ENCODE measurements at places on chromosomes 5 and 9.

GRCh38 chr5:170522211-170523141 lies 18.7 kb downstream of the KCNIP1 start:
- DNase-seq = peak; percentile 83

DNA sequence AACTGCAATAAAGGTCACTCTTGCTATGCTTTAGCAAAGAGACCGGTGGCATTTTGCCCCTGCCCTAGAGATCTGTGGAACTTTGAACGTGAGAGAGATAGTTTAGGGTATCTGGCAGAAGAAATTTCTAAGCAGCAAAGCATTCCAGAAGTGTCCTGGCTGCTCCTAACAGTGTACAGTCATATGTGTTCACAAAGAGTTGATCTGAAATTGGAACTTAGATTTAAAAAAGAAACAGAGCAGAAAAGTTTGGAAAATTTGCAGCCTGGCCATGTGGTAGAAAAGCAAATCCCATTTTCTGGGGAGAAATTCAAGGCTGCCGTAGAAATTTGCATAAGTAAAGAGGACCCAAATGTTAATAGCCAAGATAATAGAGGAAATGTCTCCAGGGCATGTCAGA lies 169.2 kb downstream of the FGF1 start:
- DNase-seq = no peak

DNA sequence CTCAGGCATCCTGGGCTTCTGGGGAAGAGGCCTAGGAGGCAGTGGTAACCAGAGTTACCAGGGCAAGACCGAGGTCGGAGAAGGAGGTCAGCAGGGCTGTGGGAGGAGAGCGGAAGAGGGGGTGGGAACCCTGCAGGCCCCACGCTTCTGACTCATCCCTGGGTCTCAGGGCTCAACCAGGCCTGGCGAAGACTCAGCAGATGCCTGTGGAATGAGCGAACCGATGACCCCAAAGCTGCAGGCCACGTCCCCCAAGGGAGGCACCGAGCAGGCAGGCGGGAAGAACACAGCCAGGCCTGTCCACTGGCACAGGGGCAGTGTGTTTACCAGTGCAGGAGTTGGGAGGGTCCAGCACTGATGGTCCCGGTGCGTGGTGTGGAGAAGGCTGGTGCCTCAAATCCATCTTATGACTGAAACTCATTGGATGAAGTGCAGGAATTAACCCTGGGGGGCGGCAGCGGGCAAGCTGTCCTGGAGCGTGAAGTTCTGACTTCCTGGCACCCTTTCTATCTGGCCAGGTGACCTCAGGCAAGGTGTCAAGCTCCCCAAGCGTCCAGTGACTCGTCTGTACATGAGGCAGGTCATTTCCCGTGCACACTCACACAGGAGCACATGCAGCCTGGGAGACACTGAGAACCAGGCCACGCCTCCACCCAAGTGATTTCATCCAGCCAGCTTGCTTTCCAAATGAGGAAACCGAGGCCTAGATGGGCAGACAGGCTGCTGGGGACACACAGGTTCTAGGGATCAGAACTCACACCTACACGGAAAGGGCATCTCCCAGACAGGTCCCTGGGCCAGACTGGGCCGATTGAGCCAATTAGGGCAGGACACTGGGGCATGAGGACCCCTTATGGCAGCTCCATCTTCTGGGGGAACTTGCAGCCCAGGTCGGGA lies 69.1 kb downstream of the ADAMTS2 start:
- DNase-seq = no peak

DNA sequence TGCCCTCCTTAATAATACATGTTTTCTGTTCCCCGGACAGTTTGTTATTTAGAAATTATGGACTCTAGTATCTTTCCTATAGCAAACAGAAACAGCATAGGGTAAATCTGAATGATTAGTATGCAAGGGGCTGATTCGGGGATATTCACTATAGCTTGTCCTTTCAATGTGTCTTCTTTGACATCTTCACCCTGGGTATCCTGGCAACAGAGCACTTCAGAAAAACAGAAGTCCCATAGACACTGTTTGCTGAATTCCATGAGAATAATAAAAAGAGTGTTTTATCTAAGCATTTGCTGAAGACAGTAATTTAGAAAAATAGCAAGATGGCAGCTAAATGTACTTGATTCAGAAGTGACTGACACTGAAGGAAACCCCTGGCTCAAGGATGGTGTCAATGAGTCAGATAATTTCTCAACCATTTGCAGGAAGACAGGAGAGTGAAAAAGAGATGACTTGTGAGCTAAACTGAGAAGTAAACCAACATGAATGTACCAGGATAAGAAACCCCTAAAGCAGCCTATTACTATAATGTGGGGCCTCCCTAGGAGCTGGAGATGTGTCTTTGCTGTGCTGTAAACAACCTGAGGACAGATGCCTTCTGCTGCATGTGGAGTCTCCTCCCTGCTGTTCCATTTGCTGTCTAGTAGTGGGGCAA lies 246.2 kb downstream of the MAN2A1 start:
- DNase-seq = no peak

- no peak for DNase-seq
These were observed 39.0 kb downstream of the SHB start for GRCh38 chr9:38029915-38030638.

- DNase-seq = no peak
These were observed 327.1 kb upstream of the MPDZ start for GRCh38 chr9:13606586-13606985.

DNA sequence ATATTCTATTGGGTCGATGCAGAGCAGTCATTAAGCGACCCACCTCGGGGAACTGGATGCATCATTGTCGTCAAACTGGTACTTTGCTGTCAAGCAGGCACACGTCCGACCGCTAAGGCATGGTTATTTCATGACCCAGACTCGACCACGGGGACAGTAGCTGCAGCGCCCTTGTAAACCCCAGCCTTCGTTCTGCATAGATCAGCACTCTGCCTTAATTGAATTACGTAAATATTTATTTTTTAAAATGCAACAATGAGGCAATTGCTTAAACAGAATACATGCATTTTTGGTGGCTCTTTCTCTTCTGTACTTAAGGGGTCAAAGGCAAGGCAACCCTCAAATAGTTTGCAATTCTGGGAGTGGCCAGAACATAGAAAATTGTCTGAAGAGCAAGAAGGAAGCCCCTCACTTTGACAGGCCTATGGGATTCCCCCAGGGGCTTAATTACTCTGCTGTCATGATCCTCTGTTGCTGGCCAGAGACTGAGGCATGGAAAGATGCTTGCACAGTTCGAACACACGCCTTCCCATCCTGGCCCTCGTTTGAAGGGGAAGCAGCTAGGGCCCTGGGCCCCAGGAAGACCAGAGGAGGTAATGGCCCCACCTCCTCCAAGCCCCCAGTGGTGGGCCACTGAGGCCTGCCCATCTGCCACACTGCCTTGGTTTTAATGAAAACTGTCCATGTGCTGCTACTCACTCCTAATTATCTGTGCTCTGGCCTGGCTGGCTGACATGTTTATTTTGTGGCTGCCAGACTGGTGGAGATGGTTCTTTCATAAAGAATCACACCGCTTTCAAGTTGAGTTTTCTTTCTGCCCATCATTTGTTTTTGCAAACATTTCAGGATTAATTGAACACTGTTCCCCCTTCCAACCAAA lies 169.7 kb upstream of the MAST4 start:
- DNase-seq = no peak

- DNase-seq = no peak
These were observed 1963.3 kb upstream of the CDH9 start for GRCh38 chr5:29001666-29002065.

DNA sequence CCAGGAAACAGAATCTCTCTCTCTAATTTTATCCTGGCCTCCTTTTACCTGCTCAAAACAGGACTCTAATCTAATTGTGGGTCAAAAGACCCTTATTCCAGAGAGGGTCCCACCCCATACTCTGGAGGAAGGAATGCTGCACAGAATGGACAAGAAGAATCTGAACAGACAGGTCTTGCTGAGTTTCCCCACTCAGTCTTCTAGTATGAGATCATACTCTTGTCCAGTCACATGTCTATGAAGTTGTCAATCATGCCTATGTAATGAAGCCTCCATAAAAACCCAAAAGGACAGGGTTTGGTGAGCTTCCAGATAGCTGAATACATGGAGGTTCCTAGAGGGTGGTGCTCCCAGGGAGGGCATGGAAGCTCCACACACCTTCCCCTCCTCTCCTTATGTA lies 123.9 kb upstream of the FER start:
- DNase-seq = no peak

GRCh38 chr9:96048956-96049831 lies 173.7 kb downstream of the ERCC6L2 start:
- DNase-seq = no peak

GRCh38 chr5:66830636-66831035 lies 234.4 kb downstream of the MAST4 start:
- no peak for DNase-seq

- no peak for DNase-seq
These were observed 76.2 kb upstream of the LPAR1 start for GRCh38 chr9:111114486-111114885.

DNA sequence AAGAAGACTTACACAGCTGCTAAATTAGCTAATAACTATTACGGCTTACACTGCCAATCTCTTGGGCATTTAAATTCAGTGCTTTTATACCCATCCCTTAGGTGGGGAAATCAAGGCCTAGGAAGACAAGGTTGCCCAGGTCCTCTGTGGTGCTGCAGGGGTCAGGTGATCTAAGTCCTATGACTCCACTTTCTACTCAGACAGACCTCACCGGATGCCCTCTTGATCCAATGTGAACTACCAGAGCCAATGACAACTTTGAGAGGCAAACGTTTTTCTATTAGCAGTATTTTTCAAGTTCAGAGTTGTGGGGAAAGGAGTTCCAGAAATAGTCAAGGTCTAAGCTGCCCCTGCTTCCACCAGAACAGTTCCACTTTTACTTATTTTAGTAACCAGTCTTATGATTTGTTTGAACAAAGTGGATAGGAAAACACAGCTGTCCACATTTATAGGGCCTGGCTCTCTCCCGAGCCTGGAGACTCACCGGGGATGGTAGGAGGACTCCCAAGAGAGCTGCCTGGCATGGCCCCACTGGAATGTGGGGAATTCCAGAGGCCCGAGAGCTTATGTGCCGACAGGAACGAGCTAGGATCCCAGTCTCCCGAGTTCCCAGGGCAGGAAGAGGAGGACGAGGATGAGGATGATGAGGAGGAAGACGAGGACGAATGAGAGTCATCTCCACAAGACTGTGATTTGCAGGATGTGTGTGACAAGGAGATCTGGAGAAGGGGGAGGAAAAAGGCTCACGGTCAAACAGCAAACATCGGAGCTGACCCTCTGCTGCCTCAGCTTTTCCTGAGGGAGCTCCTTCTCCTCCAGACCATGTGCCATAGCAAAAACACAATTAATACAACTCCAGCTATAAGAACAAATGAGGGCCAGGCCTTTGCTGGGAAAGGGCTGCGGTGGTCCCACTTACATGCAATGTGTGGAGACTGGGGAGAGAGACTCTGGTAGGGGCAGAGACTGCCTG lies 16.7 kb downstream of the FAM193B start:
- no peak for DNase-seq

- DNase-seq = no peak
These were observed 109.9 kb upstream of the C9orf72 start for GRCh38 chr9:27683181-27683580.
